ENCODE measurements at places on chromosomes 11 and 22. TPM values are rescaled to one million over a fixed set of nuclear protein-coding genes. Genes with fewer than 3 reads are reported as not detected.

DNA sequence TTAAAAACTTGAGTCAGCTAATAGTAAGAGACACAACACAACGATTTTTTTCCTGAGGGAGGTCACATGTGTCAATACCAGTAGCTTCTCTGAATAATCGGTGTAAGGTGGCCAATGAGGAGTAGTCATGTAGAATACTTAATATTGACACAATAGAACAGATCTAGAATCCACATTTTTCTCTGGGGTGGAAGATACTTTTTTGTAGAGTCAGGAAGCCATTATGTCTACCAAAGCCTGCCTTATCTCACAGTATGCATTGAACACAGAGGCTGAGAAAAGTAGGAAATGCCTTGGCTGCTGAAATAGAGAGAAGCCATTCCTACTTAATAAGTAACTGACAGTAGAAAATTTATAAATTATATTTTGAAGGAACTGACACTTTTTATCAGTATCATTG, 725.0 kb downstream of the METTL15 start:
- no peaks in the 10 kb centered on the region for H3K4me1 ChIP-seq
- no peaks in the 10 kb centered on the region for H3K36me3 ChIP-seq
- no peak overlapping the region for H3K4me3 ChIP-seq
- H3K27ac ChIP-seq = no peak overlapping the region
- no peaks in the 10 kb centered on the region for H3K27me3 ChIP-seq

DNA sequence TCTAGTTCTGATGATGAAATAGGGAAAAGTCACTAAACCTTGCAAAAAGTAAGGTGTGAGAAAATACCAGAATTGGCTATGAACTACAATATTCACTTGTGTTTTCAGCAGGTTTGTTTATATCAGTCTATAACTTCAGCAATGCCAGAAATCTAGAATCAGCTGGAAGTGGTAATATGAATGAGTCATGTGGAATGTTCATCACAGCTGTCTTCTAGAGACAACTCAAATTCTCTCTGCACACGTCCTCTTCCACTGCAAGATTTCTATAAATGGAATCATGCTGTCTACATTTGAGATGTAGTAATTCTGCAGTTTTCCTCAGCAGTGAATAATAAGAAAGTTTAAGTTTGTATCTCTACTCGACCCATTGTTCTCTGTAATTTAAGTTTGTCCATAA, 89.9 kb downstream of the OR4A15 start:
- no peaks in the 10 kb centered on the region for H3K27me3 ChIP-seq
- no peaks in the 10 kb centered on the region for H3K36me3 ChIP-seq
- H3K27ac ChIP-seq = no peak overlapping the region
- no peak overlapping the region for H3K4me3 ChIP-seq
- DNase-seq = no peak

GRCh38 chr11:60389279-60389910, 6.9 kb upstream of the MS4A14 start:
- no peak for DNase-seq
- H3K36me3 ChIP-seq = no peaks in the 10 kb centered on the region
- no peaks in the 10 kb centered on the region for H3K4me1 ChIP-seq
- H3K27ac ChIP-seq = no peak overlapping the region
- H3K4me3 ChIP-seq = no peak overlapping the region
- H3K27me3 ChIP-seq = no peaks in the 10 kb centered on the region

GRCh38 chr22:49760630-49761571, 66.8 kb downstream of the BRD1 start:
- no peaks in the 10 kb centered on the region for H3K36me3 ChIP-seq
- H3K27ac ChIP-seq = no peak overlapping the region
- DNase-seq = peak; percentile 3
- no peaks in the 10 kb centered on the region for H3K4me1 ChIP-seq
- no peaks in the 10 kb centered on the region for H3K27me3 ChIP-seq
- H3K4me3 ChIP-seq = no peak overlapping the region

GRCh38 chr22:37309211-37310074, 27.1 kb downstream of the CYTH4 start:
- H3K27ac ChIP-seq = no peak overlapping the region
- H3K4me3 ChIP-seq = no peak overlapping the region
- no peaks in the 10 kb centered on the region for H3K36me3 ChIP-seq
- H3K27me3 ChIP-seq = peaks cover 6% of the 10 kb centered on the region

DNA sequence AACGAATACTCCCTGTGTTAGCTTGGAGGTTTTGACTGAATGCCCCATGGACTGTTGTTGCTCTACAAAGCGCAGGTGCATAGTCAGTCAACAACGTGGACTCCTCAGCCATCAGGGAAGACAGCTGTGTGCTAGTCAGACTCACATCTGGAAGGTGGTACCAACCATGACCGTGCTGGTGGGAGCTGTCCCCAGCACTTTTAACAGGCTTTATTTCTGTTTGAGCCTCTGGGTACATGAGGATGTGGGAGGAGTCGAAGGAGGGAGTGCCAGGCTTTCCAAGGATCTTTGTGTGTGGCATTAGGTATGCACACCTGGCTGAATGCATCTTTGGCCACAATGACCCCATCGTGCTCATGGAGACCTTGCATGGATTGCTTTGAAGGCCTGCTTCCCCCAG, 6.6 kb downstream of the RASSF10 start:
- peaks cover 2% of the 10 kb centered on the region for H3K36me3 ChIP-seq
- H3K4me3 ChIP-seq = no peak overlapping the region
- H3K27me3 ChIP-seq = no peaks in the 10 kb centered on the region
- H3K4me1 ChIP-seq = peaks cover 44% of the 10 kb centered on the region

DNA sequence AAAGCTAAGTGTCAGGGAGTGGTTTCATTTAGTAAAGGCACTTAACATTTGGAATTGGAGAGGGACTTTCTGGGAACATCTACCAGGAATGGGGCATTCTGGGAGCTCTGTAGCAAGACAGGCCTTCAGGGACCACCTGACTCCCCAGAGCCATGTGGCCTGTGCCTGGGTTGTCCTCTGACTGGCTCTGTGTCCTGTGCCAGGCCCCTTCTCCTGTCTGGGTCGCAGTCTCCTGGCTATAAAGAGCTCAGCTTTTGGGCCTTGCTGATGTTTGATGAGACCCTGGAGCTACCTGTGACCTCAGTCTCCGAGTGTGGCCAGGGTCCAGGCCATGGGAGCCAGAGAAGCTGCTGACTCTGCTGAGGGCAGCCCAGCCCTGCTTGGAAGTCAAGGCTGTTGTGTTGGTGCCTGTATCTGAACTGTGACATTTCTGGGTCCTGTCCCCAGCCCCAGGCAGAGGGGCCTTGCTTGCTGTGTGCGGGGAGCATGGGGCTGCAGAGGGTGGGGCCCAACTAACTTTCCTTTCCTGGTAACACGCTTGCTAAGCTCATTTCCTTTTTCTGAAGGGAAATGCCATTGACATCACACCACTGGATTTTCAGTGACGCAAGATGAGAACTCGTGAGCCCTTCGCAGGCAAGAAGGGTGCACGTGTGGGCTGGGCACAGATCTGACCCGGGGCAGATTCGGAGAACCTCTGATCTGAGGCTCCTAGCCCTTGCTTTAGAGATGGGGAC, 41.3 kb downstream of the LRRC32 start:
- H3K36me3 ChIP-seq = no peaks in the 10 kb centered on the region
- no peak overlapping the region for H3K4me3 ChIP-seq
- no peaks in the 10 kb centered on the region for H3K27me3 ChIP-seq
- H3K27ac ChIP-seq = no peak overlapping the region
- peaks cover 7% of the 10 kb centered on the region for H3K4me1 ChIP-seq

- no peaks in the 10 kb centered on the region for H3K36me3 ChIP-seq
- no peak overlapping the region for H3K4me3 ChIP-seq
- no peak overlapping the region for H3K27ac ChIP-seq
- no peak for DNase-seq
- H3K4me1 ChIP-seq = no peaks in the 10 kb centered on the region
Measured at GRCh38 chr22:49752598-49753091, 75.0 kb downstream of the BRD1 start.

- DNase-seq = no peak
- no peaks in the 10 kb centered on the region for H3K36me3 ChIP-seq
- peaks cover 3% of the 10 kb centered on the region for H3K4me1 ChIP-seq
- peaks cover 25% of the 10 kb centered on the region for H3K27me3 ChIP-seq
- no peak overlapping the region for H3K27ac ChIP-seq
Measured at GRCh38 chr22:37063431-37064420, 12.2 kb downstream of the KCTD17 start.

DNA sequence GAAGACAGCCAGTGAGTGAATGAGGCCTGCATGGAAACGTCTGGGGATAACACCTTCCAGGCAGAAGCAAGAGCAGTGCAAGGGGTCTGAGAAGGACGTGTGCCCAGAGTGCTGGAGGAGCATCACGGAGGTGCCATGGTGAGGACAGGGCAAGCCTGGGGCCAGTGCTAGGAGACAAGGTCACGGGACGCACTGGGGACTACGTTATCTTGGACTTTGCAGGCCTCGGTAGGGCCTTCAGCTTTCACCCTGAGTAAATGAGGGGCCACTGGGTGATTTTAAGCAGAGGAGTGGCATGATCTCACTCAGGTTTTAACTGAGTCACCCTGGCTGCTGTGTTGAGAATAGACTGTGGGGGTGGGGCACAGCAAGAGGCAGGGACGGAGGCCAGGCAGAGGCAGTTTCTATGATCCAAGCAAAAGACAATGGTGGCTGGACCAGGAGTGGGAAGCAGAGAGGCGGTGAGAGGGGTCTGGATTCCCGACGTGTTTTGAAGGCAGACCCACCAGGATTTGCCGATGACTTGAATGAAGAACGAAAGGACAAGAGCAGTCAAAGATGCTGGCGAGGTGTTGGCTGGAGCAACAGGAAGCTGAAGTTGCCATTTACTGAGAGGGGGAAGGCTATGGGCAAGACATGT, 102.7 kb upstream of the PARVA start:
- no peak for DNase-seq
- H3K4me1 ChIP-seq = peaks cover 26% of the 10 kb centered on the region
- H3K27ac ChIP-seq = no peak overlapping the region
- H3K27me3 ChIP-seq = peaks cover 2% of the 10 kb centered on the region
- no peaks in the 10 kb centered on the region for H3K36me3 ChIP-seq

GRCh38 chr22:22816766-22817410, 70.7 kb upstream of the IGLL5 start:
- H3K4me3 ChIP-seq = no peak overlapping the region
- no peak overlapping the region for H3K27ac ChIP-seq
- DNase-seq = no peak
- H3K27me3 ChIP-seq = peaks cover 39% of the 10 kb centered on the region

DNA sequence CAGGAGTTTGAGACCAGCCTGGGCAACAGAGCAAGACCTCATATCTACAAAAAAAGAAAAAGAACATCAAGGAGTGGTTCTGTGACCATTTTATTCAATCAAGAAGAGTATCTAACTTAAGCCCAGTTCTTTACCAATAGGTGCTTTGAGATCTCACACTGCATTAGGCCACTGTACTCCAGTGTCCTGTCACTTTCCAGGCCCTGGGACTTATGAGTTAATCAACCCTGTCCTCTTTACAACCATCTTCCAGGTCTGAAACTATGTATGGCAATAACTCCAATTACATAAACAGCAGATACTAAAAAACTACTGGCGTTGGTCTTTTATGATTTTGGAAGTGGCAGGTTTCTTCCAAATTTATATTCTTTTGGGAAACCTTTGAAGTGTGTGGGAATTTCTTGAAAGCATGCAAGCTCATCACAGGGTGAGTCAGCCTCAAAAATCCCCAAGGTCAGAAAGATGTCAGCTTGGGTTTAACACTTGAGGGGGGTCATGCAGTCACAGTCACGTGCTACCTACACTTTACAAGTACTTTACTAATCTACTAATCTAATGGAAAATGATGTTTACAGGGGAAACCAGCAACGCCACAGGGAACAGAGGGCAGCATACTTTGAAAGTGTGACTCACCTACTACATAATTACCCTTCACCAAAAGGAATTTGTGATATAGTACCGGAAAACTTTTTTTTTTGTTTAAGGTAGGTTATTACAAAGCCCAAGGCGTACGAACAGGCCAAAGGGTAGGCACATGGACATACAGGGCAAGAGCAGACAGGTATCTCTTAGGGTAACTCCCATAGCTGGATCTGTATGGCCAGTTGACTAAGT, 15.6 kb downstream of the PISD start:
- no peak overlapping the region for H3K27ac ChIP-seq
- DNase-seq = no peak
- peaks cover 13% of the 10 kb centered on the region for H3K36me3 ChIP-seq
- no peaks in the 10 kb centered on the region for H3K4me1 ChIP-seq
- no peaks in the 10 kb centered on the region for H3K27me3 ChIP-seq

DNA sequence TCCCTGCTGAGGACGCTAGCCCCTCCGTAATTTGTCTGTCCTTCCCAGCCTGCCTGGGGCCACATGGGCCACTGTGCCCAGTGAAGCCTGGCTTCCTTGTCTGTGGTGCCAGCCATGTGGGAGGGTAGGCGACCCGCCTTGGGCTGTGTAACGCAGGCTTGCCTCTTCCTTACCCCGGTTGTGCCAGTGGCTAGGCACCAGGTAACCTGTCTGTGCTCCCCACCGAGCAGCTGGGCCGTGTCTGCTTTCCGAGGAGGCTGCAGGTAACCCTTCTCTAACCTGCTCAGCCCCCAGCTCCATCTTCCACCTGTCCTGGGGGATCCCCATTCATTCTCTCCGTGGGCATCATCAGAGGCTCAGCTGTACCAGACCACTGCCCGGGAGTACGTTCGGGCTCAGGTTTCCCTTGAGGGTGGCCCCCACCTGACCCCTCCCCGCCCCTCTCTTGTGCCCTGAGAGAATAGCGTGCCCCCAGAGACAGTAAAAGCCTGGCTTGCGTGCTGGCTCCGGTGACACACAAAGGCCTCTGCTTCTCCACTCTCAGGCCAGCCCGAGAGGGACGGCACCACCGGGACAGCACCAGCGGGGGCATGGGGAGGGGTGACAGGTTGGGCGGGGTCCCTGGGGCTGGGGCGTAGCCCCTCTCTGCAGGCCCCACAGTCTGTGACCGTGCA, 79.1 kb downstream of the CDKN1C start:
- peak; percentile 6 for DNase-seq
- H3K4me1 ChIP-seq = no peaks in the 10 kb centered on the region
- no peak overlapping the region for H3K27ac ChIP-seq
- H3K4me3 ChIP-seq = no peak overlapping the region
- H3K36me3 ChIP-seq = no peaks in the 10 kb centered on the region

GRCh38 chr11:104222464-104222863, 58.5 kb upstream of the PDGFD start:
- H3K27ac ChIP-seq = no peak overlapping the region
- H3K4me3 ChIP-seq = no peak overlapping the region
- H3K27me3 ChIP-seq = no peaks in the 10 kb centered on the region
- no peaks in the 10 kb centered on the region for H3K4me1 ChIP-seq
- DNase-seq = no peak

DNA sequence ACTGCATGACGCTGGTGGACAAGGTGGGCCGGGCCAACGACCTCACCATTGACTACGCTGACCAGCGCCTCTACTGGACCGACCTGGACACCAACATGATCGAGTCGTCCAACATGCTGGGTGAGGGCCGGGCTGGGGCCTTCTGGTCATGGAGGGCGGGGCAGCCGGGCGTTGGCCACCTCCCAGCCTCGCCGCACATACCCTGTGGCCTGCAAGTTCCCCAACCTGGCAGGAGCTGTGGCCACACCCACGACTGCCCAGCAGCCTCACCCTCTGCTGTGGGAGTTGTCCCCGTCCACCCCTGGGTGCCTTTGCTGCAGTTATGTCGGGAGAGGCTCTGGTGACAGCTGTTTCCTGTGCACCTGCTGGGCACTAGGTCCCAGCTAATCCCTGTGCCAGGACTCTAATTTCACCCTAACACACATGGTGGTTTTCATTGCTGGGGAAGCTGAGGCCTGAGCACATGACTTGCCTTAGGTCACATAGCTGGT, 49.0 kb upstream of the PPP6R3 start:
- H3K27ac ChIP-seq = no peak overlapping the region
- H3K4me3 ChIP-seq = no peak overlapping the region
- H3K36me3 ChIP-seq = peaks cover 21% of the 10 kb centered on the region
- no peaks in the 10 kb centered on the region for H3K27me3 ChIP-seq
- no peak for DNase-seq

TIGD3 gene
- total RNA-seq = 3.0 TPM

UPK3A gene
- total RNA-seq = 0.57 TPM

KCNQ1OT1 gene
- 18.0 TPM for total RNA-seq

BTBD18 gene
- total RNA-seq = not detected

MRGPRX3 gene
- not detected for total RNA-seq

CCDC87 gene
- total RNA-seq = 0.89 TPM

CNTN5 gene
- total RNA-seq = 0.50 TPM

Measured in progenitor cell of endocrine pancreas (in vitro differentiated cells).